ENCODE measurements at places on chromosomes 5 and 9.

DNA sequence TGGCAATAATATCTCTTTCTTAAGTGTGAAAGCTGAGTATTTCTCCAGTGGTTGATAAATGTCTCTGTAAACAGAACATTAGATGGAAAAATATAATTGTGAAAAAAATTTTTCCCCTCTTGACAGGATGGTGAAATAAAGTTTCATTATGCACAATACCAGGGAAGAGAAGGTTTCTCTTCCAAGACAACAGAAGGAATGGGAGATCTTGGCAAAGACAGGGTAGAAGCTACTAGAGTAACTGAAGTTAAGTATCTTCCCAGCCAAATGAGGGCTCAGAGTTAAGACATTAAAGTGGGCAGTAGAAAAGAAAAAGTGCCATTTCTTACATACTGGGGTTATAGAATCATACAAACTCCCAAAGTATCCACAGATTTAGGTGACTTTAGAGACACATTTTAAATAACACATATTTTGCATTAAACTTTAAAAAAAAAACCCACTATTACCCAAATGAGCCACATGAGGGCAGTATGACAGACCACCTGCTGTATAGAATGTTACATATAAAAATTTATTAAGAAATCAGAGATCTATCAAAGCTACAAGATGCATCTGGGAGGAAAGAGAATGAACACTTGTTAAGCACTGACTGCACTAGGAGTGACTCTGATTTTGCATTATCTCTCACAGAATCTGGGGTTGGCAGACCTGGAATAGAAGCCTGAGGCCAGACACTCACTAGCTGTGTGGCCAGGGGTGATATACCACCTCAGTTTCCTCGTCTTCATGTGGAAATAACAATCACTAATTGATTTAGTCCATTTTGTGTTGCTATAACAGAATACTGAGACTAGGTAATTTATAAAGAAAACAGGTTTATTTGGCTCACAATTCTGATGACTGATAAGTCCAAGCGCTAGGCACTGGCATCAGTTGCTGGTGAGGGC lies 98.5 kb downstream of the ARSB start:
- no peak for DNase-seq

GRCh38 chr5:20213803-20214202 lies 225.8 kb upstream of the CDH18 start:
- DNase-seq, result no peak

GRCh38 chr9:105051897-105052296 lies 123.9 kb upstream of the ABCA1 start:
- DNase-seq, result no peak

GRCh38 chr9:134902936-134903335 lies 14.8 kb downstream of the FCN1 start:
- no peak for DNase-seq

- DNase-seq, result no peak
These were observed 132.5 kb downstream of the CDH18 start for GRCh38 chr5:19855453-19855852.

DNA sequence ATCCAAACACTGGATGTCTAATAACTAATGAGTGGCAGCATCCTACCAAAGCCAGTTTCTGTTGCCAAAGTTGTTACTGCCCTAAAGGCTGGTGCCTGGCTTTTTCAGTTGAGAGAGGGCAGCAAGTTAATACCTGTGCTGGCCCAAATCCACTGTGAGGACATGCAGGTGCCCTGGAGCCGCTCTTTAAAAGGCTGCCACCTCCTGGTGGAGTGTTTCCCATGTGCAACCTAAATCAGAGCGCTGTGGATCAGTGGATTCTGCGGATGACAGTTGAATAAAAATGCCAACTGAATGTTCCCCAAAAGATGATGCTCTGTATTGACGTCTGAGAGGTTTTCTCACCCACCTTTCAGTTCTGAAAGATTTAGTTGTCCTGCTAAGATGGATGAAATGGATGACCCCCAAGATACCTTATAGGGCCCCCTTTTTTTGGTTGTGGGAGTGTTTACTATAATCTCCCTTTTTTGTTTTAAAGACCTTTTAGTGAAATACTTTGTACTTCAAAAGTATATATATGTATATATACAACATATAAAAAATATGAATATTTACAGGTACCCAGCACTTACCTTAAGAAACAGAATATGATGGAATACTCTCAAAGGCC lies 146.4 kb downstream of the EGFLAM start:
- DNase-seq, result no peak

All from SK-N-DZ (cell line).